Stimulated activated CD4-positive, alpha-beta T cell treated with anti-CD3 and anti-CD28 coated beads, Interleukin-12 subunit alpha, Interleukin-12 subunit beta, amount 100 ng/mL, for 48 hours (primary cell): ENCODE measurements at places on chromosomes 7 and 10.

GRCh38 chr7:140888087-140888486 is 36.6 kb downstream of the BRAF start:
- DNase-seq: no peak

GRCh38 chr10:86233131-86233530 is 133.5 kb downstream of the GRID1 start:
- no peak for DNase-seq

DNA sequence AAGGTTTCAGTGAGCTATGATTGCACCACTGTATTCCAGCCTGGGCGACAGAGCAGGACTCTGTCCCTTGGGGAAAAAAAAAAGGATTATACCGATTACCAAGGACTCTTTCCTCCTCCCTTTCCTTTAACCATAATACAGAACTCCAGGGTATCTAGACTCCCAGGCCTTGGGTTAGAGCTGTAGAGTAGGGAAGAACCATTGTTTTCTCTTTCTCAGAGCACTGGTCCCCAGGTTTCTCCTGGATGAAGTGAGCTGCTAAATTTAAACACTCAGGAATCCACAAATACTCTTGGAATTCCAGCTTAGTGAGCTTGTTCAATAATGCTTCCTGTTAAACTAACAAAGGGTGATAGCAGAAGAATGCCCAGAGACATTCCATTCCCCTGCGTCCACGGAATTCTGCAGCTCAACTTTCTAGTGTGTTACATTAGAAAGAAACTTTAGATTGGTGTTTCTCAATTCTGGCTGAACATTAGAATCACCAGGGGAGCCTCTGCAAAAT is 14.6 kb upstream of the RPEL1 start:
- no peak for DNase-seq

- no peak for DNase-seq
Measured at GRCh38 chr7:90877201-90877600, 281.1 kb downstream of the CDK14 start.

DNA sequence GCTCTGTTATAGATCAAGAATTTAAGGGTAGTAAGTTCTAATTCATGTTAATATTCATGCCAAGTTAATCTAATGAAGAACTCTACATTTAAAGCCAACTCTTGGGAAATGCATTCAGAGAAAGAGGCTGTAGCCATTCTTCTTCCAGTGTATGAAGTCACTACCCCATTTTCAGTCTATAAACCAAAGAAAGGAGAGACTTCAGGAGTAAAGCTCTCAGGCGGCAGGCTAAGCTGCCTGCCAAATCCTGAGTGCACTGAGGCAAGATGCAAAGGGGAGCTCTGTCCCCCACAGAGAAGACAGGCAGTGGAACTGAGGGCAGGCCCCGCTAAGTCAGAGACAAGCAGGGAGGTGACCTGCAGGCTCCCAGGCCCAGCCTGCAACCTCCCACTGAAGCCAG is 41.5 kb downstream of the SLIT1 start:
- DNase-seq: no peak

DNA sequence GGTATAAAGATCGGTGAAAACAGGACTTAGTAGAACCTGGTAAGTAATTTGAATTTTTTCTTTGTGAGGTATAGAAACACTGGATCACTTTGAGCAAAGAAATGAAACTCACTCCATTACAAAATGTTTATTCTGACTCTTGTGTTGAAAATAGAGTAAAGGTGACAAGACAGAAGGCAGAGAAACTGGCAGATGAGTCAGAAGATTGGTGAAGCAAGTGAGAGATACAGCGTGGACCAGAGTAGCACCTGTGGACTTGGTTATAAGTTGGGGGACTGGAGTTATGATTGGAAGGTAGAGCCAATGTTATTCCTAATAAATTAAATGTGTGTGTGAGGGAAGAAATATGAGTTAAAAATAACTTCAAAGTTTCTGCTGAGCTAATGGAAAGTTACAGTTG is 620.9 kb downstream of the ZWINT start:
- no peak for DNase-seq
